ENCODE measurements at places on chromosomes 7 and 10.

DNA sequence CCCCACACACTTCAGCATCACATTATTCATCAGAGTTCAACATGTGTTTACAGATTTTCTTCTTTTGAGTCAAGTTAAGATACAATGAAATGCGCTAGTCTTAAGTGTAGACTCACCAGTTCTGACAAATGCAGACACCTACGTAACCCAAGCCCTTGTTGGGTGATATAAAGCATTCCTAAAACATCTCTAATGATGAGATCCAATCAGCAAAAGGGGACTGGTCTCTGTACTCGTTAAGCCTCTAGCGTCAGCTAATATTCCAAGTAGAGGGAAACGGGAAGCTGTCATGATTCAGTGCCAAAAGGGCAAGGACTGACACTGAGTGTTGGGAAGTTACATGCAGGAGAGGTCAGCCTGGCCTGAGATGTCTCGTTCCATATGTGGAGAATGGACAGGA is 38.7 kb upstream of the TRIL start:
- DNase-seq, result no peak

DNA sequence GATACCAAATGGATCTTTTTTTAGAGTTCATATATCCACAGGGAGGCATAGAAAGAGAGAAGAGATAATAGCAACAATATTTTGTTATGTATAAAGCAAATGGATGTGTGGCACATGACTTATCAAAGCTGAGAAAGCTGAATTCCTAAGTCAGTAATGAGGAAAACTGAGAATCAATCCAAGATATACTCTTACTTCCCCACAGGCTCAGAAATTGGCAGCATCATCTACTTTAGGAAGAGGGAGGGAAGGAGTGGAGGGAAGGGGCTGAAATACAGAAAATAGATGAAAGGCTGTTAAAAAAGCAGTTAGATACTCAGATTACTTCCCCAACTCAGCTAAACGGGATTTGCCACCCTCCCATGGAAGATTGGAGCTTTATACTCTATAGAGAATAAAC is 63.5 kb downstream of the SRI start:
- no peak for DNase-seq

DNA sequence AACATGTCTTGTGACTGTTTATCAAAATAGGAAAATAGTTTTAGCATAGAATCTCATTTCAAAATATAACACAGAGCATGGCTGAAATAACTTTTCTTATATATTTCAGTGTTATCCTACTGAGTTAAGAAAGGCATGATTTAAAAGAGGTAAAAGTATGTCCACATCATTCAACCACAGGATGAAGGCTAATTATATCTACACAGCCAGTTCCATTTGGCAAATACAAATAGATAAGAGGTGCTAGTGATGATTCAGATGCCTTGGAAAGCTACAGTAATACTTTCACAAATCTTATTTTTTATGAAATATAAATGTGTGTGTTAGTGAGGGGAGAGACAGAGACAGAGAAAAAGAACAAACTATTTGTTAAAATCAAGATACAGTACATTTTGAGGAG is 42.9 kb upstream of the PCDH15 start:
- DNase-seq, result no peak

- DNase-seq, result no peak
These were observed 190.3 kb upstream of the SHH start for GRCh38 chr7:156002362-156003066.
